Memory B cell (primary cell): ENCODE measurements at places on chromosomes 4 and X.

GRCh38 chr4:157204634-157205244 is 15.8 kb upstream of the GRIA2 start:
- no peak for DNase-seq

DNA sequence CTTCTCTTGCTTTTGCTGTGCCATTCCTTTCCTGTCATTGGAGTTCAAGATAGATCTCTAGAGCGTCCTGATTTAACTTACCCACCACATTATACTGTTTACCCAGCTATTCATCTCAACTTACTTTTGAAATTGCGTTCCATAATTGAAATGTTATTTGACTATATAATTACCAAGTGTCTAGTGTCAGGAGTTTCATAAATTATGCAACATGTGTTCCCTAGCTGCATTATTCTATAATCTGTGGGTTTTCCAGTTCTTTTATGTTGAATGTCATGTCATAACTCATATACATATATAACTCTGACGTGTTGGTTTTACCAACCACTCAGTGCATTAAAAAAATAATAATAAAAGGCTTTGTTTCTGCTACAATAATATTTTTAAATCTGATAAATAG is 285.9 kb upstream of the ARSJ start:
- no peak for DNase-seq

DNA sequence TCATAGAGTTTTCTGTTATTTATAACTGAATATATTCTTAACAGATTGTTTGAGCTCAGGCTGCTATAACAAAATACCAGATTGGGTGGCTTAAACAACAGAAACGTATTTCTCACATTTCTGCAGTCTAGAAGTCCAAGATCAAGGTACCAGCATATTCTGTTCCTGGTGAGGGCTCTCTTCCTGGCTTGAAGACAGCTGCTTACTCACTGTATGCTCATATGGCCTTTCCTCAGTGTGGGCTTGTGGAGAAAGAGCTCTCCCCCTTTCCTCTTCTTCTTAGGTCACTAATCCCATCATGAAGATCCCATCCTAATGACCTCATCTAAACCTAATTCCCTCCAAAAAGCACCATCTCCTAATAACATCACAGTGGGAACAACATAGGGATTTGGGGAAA is 117.8 kb downstream of the RASGEF1B start:
- no peak for DNase-seq

DNA sequence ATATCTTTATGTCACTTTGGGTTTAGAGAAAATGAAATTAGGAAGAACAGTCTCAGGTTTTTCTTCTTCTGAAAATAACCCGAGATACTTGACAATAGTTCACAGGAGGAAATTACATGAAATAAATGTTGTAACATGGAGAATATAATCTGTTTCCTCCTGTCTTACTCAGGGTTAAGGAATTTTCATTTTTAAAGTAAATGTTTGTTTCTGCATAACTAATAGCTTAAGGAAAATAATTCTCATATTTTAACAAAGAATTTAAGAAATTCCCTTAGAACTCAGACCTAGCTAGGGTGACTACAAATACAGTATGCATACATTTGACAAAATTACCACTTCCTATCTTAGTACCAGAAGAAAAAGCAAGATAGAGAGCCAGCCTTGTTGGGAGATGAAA is 17.2 kb upstream of the SPRY1 start:
- no peak for DNase-seq

GRCh38 chr4:90727938-90728337 is 600.7 kb downstream of the CCSER1 start:
- no peak for DNase-seq

GRCh38 chr4:2047031-2047660 is 12.0 kb upstream of the NAT8L start:
- no peak for DNase-seq

- peak; percentile 14 for DNase-seq
These were observed 95.6 kb downstream of the AFAP1 start for GRCh38 chr4:7843831-7844593.

- no peak for DNase-seq
These were observed 92.7 kb upstream of the TRIM2 start for GRCh38 chr4:153111426-153112040.

GRCh38 chrX:16278927-16279326 is 111.6 kb downstream of the MAGEB17 start:
- no peak for DNase-seq
